ENCODE measurements at places on chromosomes 5 and 9.

GRCh38 chr9:114677418-114677817 lies 4.6 kb downstream of the TEX48 start:
- DNase-seq: no peak

DNA sequence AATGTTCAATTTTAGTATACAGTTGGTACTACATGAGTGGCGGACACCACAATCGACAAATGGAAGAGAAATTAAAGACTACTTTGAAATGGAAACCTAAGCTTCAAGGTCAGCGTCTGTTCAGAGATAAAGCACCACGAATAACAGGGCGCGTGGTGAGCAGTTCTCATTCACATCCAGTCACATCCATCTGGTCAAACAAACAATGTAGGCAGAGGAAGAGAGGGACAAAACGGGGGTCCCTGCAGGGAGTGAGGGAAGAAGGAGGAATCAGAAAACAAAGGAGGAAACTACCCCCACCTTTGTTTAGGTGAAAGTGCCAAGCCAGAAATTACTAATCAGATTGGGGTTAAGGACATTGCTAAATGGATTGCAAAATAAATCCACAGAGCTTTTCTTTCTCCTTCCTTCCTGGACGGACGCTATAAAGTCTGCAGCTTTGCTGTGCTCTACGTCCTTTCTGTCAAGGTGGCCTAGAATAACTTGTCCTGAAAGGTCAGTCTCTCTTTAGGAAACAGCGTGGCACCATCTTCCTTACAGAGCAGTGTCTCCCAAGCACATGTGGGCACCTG lies 138.6 kb downstream of the ENTREP1 start:
- no peak for DNase-seq

GRCh38 chr5:9558319-9558965 lies 12.6 kb upstream of the SEMA5A start:
- DNase-seq: no peak

GRCh38 chr5:152329207-152329606 lies 75.9 kb downstream of the NMUR2 start:
- DNase-seq: no peak

DNA sequence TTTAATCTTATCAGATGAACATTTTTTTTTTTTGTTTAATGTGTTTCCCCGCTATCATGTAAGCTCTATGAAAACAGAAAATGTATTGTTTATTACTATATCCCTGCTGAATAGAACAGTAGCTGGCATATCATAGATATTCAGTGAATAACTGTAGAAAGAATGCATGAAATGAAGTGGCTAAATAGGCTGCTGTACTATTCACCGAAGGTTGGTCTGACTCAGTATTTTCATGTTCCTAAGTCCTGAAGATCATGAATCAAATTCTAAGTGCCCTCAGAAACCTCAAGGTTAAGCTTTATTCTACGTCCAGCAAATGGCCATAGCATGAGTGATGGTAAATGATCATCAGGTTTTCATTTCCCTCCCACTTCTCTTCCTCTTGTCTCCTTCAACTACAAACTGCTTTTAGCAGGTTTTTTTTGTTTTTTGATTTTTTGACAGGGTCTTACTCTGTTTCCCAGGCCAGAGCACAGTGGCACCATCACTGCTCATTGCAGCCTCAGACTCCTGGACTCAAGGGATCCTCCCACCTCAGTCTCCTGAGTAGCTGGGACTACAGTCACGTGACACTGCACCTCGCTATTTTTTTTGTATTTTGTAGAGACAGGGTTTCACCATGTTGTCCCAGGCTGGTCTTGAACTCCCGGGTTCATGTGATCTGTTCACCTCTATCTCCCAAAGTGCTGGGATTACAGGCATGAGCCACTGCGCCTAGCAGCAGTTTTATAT lies 19.1 kb upstream of the ZFAND5 start:
- no peak for DNase-seq

GRCh38 chr5:155530046-155530445 lies 516.5 kb downstream of the KIF4B start:
- DNase-seq: no peak

- DNase-seq: no peak
Measured at GRCh38 chr5:137461391-137462264, 37.5 kb downstream of the SPOCK1 start.

- no peak for DNase-seq
Measured at GRCh38 chr5:132466433-132467286, 23.9 kb downstream of the IRF1 start.

DNA sequence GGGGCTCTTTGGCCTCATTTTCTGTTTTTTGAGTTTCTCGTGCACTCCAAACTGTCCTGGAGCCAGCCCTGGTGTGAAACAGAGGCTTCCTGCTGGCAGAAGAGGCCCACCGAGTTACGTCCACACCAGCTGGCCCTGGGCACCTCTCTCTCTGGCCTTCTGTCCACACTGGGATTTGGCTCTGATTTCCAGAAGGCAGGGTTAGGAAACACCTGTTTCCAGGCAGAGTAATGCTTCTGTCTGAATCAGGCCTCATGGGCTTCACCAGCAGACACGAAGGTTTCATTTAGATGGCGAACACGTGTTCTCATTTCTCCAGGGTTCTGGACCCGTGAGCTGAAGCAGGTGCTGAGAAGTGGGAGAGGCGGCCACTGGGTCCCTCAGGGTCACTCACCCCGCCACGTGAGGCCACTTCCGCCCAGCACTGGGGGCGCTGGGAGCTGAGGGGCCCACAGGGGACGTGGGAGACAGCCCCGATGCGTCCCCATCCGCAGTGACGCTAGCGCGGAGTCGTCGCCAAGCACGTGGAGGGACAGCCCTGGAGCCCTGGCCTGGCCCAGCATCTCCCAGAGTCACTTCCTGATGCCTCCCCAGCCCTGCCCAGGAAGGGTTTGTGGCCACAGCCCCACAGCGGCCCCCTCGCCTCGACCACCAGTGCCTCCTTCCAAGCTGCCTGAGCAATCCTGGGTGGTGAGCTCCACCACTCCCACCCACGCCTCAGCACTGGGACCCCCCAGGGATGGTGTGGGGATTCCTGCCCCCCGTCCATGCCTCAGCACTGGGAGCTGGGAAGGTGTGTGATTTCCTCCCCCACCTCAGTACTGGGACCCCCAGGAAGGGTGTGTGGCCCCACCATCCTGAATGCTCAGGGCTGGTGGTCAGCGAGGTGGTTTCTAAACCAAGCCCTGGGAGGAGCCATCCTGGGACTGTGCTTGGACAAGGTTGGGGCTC lies 4.9 kb upstream of the LRRC14B start:
- no peak for DNase-seq

DNA sequence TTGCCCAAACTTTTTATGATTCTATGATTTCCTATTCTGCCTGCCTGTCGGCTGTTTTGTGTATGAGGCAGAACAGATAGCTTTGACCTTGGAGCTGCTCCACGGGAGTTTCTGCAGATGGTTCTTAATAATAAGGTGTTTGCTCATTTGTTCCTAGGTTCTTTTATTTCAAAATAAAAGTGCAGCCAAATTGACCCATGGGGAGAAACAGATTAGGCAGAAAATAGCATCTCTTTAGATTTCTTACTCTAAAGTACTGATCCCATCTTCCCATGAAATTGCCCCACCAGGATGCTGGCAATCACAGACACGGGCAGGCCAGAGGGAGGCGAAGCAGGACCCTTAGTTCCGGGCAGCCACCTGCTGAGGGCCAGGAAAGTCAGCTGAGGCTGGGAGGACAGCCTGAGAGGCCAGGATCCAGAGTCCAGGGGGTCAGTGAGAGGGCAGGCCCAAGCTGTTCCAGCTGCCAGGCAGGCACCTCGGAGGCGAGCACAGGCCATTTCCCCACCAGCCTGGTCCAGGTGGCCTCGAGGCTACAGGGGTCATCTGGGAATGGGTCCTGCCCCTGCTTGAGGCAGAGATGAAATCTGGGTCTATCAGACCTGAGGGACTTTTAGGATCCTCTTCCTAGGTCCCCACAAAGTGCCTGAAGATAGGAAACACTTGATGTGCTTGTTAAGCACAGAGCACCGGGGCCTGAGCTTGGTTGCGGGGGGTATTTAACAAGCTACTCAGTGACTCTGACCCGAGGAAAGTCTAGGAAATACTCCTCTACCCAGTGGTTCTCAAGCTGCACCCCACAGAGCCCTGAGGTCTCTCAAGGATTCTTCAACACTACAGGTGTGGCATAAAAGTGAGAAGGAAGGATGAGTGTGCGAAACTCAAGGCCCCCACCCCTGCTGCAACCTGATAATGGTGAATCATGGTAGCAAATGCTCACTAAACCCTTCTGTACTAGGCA lies 145.4 kb downstream of the CMYA5 start:
- no peak for DNase-seq

- DNase-seq: no peak
Measured at GRCh38 chr5:27911216-27911615, 872.8 kb upstream of the CDH9 start.

- DNase-seq: no peak
Measured at GRCh38 chr5:58094031-58094430, 365.9 kb downstream of the PLK2 start.

GRCh38 chr5:119385536-119386128 lies 29.8 kb downstream of the TNFAIP8 start:
- DNase-seq: no peak

- DNase-seq: no peak
Measured at GRCh38 chr5:145385276-145385675, 449.9 kb downstream of the PRELID2 start.

- DNase-seq: no peak
Measured at GRCh38 chr9:93319992-93320500, 131.4 kb upstream of the FAM120A start.

DNA sequence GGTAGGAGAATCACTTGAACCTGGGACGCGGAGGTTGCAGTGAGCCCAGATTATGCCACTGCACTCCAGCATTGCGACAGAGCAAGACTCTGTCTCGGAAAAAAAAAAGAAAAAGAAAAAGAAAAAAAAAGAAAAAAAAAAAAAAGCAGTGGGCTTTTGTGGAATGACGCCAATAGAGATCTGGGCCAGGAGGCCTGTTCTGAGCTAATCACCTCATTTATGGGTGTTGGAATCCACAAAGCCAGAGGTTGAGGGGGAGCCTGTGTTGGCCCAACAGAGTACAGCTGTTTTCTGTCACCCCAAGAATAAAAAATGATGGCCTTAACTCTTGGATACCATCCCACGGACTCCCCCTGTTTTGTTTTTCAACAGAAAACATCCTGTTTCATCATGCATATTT lies 18.5 kb downstream of the OSTF1 start:
- DNase-seq: no peak

DNA sequence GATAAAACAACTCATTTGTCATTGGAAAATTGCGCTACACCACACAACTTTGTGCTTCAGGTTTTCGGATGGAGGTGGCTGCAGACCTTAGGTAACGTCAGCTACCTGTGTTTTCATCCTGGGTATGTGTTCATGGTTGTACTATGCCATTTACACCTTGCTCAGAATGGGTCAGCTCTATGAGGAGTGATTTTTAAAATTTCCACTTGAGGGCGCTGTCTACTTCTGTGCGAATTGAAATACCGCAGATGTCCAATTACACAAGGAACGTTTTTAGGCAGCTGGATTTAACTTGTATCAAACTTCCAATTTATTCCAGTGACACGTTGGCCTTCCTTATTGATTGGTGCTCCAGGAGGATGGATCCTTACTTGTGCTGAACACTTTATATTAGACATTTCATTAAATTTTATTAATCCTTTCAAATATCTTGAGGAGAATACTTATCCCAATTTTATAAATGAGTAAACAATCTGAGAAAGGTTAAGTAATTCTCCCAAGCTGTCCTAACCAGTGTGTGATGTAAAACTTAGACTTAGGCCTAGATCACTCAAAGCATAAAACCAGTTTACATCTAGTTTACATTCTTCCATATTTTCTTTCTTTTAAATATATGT lies 23.4 kb downstream of the DMRTA1 start:
- no peak for DNase-seq

DNA sequence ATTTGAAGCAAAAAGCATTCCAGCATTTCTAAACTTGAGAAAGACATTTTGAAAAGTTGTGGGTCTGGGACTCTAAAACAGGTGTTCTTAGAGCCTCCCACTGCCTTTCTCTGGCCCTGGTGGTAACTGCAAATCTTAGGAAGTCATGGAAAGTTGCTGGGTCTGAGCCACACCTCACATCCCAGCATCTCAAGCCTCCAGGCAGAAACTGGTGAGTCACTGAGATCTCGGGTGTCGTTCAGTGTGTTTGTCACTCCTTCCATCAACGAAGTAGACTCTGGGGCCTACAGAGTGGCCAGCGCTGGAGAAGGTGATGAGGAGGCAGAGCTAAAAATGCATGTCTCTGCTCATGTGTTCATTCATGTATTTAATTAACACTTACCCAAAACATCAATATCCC lies 59.6 kb upstream of the C5orf58 start:
- DNase-seq: no peak

DNA sequence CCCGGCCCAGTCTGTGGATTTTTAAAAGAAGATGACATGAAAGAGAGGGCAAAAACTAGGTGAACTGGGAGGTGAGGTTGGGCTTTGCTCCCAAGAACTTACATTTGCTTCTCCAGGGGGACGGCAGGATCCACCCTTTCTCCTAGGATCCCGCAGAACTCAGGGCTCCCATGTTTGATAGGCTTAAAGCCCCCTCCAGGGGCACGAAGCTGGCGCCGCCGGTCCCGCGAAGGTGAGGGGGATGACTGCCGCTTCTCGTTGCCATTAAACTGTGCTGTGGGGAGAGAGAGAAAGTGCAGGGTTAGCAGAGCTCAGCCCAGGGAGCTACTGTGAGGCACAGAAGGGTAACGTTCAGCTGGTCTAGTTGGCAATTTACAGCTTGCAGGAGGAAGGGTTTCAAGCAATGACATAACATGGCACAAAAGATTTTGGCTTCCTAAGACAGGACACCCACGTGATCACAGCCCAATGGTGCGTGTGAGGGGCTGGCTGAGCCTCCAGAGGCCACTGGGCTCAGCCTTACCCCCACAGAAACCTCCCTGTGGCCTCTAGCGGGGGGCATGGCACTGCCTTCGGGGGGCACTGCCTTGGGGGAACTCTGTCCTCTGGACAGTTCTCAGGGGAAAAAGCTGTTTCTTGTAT lies 52.0 kb upstream of the SLC25A51 start:
- no peak for DNase-seq

DNA sequence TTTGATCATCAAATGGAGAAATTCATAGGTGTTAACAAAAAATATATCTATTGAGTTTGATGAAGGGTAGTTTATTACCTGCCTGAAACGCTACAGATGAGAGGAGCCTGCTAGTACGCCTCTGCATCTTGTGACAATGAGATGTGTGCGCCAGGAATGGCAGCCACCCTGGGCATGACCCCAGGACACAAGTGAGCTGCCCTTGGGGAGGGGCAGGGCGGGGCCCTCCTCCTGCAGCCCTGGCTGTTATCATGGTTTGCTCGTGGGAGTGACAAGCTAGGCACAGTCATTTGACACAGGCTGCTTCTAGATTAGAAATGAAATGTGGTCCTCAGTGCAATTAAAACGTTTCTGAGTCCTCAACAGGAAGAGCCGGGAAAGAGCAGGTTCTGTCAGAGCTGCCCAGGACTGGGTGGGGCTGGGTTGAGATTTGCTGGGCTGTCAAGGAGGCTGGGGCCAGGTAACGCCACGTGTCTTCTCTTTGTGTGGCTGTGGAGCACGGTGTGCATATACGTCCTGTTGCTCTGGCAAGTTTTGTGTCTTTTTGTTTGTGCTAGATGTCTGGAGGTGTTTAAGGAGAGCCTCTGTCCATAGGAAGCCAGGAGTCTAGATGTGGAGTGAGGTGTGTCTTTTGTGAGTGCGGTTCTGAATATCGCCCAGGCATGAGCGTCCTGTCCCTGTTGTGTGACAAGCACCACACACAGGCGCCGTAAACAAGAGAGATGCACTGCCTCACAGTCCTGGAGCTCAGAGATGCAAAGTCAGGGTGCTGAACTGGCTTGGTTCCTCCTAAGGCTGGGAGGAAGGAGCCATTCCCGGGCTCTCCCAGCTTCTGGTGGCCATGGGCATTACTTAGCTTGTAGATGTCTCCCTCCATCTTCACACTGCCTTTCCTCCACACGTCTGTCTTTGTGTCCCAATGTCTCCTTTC lies 129.0 kb upstream of the IRX4 start:
- no peak for DNase-seq
